ENCODE measurements at places on chromosomes 11 and 22.

DNA sequence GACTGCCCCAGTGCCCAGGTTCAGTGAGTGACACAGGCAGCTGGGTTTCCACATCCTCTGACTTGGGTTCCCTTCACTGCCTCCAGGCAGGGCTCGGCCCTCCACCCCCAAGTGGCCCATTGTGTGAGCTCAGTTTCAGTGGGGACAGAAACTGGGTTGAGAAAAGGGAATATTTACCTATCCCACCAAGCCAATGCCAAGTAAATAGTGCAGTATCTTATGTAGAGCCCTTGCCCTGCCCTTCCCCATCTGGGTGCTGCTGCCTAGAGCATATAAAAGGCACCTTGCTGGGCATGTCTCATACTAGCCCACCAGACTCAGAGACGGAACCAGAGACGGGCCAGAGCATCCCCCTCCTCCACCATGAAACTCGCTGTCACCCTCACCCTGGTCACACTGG lies at the start of gene SCGB1A1:
SCGB1A1 (plus strand) TSS at position 301 of the 400 bp plus-strand sequence; CDS start at position 364, 63 bp downstream.
- DNase-seq = no peak

DNA sequence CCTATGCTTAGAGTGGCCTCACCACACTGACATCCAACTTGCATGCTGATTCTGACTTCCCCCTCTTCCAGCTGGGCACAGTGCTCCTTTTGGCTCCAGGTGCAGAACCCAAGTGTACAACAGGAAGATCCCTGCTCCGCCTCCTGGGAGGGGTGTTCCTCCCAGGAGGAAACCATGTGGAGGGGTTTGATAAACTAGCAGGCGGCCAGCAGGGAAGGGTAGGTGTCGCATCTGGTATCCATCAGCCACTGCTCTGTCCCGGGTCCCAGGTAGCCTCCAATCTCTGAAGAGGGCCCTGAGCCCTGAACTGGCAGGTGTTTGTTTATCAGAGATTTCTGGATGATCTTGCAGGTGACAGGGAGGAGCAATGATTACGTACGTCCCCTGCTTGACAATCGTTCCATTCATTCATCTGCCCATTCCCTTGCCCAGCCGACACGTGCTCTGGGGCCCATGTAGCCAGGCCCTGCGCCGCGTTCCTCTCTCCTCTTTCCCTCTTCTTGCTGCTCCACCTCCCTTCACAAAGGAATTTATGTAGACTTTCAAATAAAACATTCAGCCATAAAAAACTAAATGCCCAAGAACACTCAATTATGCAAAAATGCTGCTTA lies 41.2 kb upstream of the MICAL2 start:
- DNase-seq = no peak

DNA sequence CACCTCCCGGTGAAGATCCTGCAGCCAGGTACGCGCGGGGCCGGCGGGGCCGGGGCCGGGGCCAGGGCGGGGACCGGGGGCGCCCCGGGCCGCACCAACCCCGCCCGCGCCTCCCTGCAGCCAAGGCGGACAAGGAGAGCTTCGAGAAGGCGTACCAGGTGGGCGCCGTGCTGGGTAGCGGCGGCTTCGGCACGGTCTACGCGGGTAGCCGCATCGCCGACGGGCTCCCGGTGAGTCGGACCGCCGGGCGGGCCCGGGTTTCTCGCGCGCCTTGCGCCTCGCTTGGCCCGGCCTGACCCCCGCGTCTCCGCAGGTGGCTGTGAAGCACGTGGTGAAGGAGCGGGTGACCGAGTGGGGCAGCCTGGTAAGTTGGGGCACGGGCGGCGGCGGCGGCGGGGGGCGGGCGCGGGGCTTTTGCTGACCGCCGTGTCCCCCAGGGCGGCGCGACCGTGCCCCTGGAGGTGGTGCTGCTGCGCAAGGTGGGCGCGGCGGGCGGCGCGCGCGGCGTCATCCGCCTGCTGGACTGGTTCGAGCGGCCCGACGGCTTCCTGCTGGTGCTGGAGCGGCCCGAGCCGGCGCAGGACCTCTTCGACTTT lies 531 bp downstream of the PIM3 start:
- DNase-seq = peak; percentile 16

DNA sequence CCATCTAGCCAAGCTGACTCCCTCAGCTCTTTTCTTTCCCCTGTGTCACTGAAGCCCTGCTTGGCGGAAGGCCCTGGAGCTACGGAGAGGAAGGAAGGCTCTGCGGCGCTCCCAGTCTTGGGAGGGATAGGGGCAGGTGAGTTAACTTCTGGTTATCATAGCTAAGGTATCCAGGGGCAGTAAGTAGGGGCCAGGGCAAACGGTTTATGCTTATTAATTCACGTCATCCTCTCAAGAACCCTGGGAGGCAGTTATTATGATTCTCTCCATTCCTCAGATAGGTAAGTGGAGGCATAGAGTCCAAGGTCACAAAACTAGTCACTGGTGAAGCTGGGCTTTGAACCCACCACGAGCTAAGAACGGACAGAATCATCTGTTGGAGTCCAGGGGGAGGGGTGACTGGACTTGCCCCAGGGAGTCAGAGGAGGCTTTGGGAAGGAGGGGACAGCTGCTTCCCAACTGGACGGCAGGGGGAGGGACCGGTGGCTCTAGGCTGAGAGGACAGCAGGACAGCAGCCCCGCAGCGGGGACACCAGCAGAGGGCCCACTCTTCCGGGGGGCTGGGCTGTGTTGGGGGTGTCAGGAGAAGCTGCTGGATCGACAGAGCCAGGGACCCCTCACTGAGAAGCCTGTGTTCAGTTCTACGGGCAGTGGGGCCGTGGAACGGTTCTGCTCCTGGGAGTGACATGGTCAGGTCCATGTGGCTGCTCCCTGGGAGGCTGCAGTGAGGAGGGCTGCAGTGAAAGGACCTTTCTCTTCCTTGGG lies 3.5 kb downstream of the BAIAP2L2 start:
- DNase-seq = no peak

DNA sequence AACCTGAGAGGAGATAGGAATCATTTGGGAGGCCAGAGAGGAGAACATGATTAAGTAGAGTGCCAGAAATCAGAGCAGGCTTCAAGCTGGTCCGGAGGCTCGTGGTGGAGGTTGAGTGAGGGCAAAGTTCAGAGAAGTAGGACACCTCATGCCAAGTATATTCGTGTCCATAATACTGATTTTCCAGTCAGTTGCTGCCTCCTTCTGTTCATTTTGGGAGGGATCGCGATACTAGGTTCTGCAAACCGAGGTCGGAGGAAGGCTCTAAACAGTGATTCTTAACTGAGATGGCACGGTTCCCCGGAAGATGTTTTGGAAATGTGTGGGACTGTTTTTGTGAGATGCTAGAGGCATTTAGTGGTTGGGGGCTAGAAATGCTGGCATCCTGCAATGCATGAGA lies 13.6 kb upstream of the CD3E start:
- DNase-seq = peak; percentile 9

- DNase-seq = no peak
Measured at GRCh38 chr22:31206896-31207687, 5.0 kb upstream of the LIMK2 start.

DNA sequence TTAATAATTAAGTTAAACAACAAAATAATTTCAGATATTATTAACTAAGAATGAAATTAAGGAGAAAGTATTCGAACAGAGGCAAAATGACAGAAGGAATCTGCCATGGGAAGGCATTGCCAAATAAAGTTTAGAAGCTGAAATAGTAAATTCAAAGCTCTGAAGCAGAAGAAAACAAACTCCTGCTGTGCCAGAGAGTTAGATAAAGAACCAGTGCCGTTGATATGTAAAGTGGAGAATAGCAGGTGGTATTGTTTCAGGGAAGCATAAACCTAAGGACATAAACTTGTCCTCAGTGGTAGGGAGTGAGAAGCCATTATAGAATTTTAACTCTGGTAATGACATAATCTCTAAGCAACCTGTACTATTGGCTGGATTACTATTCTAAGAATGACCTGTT lies 2.7 kb upstream of the HBG2 start:
- DNase-seq = no peak

DNA sequence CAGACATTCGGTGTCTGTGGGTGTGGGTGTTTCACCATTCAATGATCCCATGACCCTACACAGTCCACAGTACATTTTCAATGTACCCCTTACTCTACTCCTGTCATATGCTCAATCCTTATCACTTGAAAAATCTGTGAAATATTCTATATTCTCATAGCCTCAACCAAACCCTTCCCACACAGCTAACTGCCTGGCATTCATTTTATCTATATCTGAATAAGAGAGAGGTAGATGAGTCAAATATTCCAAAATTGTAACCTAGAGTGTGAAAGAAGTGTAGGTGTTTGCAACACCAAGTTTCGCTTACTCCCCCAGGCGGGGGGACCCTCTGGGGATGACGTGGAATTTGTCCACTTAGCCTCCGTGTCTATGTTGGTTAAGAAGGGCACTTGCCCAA lies 354.8 kb downstream of the ETS1 start:
- DNase-seq = no peak

DNA sequence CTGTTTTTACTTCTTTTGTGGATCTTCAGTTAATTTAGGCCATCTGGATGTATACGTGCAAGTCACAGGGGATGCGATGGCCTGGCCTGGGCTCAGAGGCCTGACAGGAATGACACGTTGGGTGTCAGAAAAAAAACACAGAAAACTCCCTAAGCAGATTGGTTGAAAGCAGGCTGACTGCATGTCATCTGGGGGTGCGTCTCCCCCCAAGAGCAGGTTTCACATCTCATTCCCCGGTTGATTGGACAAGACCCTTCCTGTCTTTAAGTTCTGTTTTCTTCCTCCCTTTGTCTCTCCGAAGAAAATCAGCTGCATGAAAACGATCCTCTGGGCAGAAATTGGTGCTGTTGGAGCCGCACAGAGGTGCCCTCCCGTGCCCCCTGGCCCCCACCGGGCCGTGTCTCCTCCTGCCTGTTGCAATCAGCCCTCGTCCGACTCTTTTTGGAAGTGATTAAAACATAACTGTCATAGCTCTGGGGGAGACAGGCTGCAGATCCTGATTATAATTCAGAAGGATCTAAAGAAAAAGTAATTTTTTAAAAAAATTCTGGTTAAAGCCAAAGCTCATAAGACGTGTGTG lies 71.8 kb upstream of the PARVG start:
- no peak for DNase-seq

DNA sequence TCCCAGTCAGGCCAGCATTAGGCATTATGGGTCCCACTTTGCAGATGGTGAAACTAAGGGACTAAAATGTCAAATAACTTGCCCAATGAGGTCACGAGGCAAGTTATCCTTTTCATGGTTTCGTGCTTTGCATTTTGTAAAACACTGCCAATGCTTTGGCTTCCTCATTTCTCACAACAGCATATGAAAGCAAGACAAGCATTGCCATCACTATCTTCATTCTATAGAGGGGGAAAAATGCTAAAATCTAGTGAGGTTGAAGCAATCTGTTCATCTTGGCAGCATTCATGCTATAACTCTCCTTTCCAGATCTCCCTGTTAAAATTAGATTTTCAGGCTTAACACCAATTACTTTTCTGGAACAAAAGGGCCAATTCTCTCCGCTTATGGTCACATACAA lies 14.8 kb downstream of the FAM181B start:
- DNase-seq = no peak

DNA sequence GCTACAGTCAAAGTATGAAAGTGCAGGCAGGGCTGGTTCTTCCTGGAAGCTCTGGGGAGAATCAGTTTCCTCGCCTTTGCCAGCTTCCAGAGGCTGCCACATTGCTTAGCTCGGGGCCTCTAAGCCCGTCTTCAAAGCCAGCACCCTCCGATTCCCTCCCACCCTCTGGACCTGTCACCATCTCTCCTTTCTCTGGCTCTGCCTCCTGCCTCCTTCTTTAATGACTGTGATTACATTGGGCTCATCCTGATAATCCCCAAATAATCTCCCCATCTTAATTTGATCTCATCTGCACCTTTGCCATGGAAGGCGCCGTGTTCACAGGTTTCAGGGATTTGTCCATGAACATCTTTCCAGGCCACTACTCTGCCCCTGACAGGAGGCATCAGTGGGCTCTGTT lies 42.5 kb downstream of the MCM5 start:
- no peak for DNase-seq

- no peak for DNase-seq
Measured at GRCh38 chr22:38296372-38296771, 20.9 kb downstream of the CSNK1E start.

GRCh38 chr11:639332-639955 lies 2.4 kb downstream of the DRD4 start:
- DNase-seq = no peak

DNA sequence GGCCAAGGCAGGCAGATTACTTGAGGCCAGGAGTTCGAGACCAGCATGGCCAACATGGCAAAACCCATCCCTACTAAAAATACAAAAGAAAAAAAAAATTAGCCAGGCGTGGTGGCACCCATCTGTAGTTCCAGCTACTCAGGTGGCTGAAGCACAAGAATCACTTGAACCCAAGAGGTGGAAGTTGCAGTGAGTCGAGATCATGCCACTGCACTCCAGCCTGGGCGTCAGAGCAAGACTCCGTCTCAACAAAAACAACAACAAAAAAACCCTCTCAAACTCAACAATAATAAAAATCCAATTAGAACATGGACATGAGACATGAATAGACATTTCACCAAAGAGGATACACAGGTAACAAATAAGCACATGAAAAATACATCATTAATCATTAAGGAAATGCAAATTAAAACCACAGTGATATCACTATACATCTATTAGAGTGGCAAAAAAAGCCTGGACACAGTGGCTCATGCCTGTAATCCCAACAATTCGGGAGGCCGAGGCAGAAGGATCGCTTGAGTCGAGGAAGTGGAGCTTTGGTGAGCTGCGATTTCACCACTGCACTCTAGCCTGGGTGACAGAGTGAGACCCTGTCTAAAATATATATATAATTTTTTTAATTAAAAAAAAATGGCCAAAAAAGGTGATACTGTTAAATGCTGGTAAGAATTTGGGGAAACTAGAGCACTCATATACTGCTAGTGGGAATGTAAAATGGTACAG lies 12.7 kb upstream of the SEPTIN5 start:
- DNase-seq = no peak

DNA sequence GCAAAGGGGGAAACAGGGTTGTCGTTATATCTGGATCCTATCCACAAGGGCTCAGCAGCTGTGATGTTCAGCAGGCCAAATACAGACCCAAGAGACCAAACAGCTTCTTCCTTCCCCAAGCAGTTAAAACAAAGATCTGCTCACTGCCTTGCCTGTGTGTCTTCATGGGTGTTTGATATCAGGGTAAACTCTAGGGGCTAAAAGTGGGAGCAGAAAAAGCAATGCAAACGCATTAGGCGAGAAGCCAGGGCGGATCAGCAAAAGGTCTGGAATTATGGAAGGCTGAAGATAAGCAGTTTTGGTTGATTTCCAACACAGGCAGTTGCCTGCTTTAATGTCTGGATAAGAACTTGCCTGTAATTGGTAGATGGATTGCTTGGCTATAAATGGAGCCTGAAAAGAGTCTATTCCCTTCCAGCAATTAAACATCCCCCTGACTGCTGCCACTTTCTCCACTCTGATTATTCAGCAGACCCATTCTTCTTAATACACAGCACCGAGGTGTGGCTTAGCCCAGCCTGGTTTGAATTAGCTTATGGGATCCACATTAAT lies 126.3 kb downstream of the COMMD9 start:
- DNase-seq = no peak

DNA sequence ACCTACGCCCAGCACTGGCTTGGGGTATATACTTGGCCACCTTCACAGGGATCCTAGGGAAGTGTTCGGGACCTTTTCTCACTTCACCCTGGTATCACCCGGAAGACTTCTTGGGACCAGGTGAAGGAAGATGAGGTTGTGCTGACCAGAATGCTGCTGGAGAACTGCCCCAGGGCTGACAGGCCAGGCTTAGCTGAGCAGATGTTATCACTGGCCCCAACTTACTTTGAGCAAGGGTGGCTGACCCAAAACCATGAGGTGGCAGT lies 4.5 kb downstream of the FTH1 start:
- DNase-seq = no peak

Data from T-helper 22 cell (primary cell).